ENCODE measurements at places on chromosomes 16 and 17.
A peak's percentile ranks its signal among the peaks of the same experiment; 100 is the strongest.

DNA sequence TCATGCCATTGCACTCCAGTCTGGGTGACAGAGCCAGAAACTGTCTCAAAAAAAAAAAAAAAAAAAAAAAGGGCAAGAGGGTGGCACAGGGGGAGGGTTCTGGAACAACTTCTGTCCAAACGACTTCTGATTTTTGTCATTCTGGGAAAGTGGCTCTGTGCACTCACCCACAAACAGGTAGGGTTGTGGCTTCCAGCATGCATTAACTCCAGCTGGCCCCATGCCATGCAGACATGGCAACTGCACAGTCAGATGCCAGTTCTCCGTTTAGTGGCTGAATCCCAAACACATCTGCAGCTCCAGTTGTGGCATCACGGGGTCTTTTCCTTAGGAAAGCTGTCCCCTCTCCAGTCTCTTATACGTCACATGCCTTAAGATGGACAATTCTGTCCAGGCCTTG lies 30.3 kb downstream of the B4GALNT2 start:
- DNase-seq: no peak

DNA sequence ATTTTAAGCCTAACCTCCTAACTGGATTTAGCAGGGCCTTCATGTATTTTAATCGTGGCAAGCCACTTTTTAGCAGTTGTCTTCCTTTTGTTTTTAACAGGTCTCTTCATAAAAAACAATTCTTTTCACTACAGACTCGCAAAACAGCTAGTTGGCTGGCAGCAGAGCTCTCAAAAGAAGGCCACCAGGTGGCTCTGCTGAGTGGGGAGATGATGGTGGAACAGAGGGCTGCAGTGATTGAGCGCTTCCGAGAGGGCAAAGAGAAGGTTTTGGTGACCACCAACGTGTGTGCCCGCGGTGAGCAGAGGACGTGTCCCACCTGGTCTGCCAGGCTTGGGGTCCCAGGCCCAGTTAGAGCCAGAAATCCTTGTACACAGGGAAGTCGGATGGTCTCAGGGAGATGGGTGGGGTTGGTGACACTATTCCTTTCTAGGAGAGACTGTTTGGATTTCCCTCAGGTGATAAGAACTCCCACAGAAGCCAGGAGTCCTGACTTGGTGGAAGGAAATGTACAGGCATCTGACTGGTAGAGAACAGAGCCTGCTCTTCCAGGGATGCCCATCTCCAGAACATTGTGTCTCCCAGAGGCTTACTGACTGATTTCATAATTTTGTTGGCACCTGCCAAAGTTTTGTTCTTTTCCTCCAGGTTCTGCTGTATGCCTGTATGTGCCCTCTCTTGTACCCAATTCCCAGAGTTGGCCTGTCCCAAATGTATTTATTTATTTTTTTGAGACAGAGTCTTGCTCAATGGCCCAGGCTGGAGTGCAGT lies 14.9 kb upstream of the DDX19A start:
- DNase-seq: peak; percentile 3

GRCh38 chr17:16027708-16028584 lies 28.3 kb downstream of the TTC19 start:
- no peak for DNase-seq

GRCh38 chr16:88569614-88569984 lies 604 bp upstream of the ZC3H18 start:
- DNase-seq: no peak

DNA sequence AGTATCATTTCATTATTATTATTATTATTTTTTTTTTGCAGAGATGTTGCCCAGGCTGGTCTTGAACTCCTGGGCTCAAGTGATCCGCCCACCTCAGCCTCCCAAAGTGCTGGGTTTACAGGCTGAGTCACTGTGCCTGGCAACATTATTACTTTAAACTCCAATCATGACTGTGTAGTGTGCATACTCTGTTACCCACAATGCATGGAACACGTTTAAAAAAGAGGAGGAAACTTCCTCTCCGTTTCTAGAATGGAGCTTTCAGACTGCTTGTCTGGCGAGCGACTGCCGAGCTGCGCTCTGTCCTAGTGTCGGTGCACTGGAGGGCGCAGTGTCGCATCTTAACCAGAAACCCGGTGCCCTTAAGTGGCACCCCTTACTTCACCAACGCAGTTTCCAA lies 22.1 kb upstream of the FASN start:
- DNase-seq: no peak

- DNase-seq: no peak
These were observed 266.7 kb downstream of the ENGASE start for GRCh38 chr17:79341222-79341780.

GRCh38 chr17:31296142-31296541 lies 897 bp downstream of the OMG start:
- no peak for DNase-seq

- no peak for DNase-seq
These were observed 13.8 kb downstream of the THRA start for GRCh38 chr17:40076591-40076990.

GRCh38 chr17:56887552-56888467 lies 26.0 kb downstream of the TRIM25 start:
- DNase-seq: no peak

- DNase-seq: no peak
These were observed 15.9 kb downstream of the KPNB1 start for GRCh38 chr17:47665655-47666054.

GRCh38 chr16:89476811-89477261 lies 13.5 kb downstream of the ANKRD11 start:
- DNase-seq: no peak

- no peak for DNase-seq
These were observed 15.5 kb downstream of the UTS2R start for GRCh38 chr17:82386881-82387704.

DNA sequence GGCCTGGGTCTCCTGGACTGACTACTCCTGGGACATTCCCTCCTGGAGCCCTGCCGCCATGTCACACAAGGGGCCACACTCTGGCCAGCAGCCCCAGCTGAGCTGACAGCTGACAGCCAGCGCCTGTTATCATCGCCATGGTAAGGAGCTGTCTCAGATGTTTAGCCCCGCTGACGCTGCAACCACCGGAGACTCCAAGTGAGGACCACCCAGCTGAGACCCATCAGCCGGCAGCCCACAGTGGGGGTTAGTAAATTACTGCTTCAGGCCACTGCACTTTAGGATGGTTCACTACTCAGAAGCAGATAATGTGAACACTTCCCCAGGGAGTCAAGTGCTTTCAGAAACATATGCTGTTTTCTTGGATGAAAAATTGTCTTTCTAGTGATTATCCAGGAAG lies 14.6 kb upstream of the SPHK1 start:
- no peak for DNase-seq

- DNase-seq: no peak
These were observed 81.4 kb downstream of the XYLT1 start for GRCh38 chr16:17389384-17389783.

DNA sequence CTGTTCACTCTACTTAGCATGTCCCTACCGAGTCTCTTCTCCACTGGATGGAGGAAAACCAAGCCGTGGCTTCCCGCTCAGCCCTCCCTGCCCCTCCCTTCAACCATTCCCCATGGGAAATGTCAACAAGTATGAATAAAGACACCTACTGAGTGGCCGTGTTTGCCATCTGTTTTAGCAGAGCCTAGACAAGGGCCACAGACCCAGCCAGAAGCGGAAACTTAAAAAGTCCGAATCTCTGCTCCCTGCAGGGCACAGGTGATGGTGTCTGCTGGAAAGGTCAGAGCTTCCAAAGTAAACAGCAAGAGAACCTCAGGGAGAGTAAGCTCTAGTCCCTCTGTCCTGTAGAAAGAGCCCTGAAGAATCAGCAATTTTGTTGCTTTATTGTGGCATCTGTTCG lies 2.8 kb upstream of the LPCAT2 start:
- DNase-seq: no peak

DNA sequence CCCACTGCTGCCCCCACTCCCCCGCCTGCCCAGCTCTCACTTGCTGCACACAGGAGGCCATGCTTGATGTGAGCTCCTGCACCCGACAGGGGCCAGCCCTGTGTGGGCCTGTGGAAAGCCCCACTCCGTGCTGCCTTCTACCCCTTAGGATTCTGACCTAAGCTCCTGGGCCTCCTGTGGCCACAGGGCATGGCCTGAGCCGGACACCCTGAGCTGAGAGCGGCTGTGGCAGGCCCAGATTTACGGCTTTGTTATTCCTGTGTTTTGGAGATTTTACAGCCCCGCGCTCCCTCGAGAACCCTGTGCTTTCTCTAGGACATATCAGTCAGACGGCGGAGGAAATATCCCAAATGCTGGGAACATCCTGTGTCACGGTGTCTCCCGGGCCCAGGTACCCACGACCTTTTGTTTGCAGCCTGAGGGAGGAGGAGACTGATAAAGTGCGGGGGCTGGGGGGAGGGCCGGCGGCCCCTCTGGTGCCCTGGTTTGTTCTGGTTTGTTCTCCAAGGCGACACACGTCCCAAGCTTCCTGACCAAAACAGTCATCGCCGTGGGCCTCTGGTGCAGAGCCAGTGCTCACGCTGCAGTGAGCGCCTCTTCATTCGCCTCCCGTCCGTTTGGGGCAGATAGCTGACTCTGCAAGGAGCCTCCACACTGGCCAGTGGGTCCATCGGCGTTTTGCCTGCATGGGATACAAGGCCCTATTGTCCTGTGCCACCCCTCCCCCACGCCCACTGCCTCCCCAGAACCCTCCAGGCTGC lies 363.4 kb downstream of the C16orf95 start:
- no peak for DNase-seq

DNA sequence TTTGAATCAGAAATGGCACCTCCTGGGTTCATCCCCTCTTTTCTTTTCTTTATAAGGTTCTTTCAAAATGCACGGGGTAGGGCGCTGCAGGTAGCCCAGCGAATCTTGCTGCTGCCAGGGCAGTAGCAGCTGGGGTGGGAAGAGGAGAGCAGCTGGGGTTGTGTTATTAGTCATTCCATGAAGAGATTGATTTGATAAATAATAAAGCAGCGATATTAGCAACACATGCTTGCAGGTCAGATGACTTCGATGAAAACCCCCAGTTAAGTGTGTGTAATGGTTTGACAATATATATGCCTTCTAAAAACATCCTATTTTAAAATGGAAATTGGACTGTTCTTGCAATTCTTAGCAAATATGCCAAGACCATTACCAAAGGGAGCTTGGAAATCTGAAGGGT lies 200.7 kb downstream of the CCDC182 start:
- DNase-seq: no peak

DNA sequence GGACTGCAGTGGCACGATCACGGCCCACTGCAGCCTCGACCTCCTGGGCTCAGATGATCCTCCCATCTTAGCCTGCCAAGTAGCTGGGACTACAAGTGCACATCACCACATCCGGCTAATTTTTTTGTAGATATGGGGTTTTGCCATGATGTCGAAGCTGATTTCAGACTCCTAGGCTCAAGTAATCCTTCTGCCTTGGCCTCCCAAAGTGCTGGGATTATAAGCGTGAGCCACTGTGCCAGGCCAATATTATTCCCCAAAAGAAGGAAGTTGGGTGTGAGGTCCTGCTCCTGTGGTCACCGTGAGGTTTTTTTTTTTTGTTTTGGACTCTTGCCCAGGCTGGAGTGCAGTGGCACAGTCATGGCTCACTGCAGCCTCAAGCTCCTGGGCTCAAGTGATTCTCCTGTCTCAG lies 1.5 kb downstream of the AMZ2 start:
- no peak for DNase-seq

GRCh38 chr17:78137392-78138203 lies 7.0 kb downstream of the TMC8 start:
- DNase-seq: no peak

DNA sequence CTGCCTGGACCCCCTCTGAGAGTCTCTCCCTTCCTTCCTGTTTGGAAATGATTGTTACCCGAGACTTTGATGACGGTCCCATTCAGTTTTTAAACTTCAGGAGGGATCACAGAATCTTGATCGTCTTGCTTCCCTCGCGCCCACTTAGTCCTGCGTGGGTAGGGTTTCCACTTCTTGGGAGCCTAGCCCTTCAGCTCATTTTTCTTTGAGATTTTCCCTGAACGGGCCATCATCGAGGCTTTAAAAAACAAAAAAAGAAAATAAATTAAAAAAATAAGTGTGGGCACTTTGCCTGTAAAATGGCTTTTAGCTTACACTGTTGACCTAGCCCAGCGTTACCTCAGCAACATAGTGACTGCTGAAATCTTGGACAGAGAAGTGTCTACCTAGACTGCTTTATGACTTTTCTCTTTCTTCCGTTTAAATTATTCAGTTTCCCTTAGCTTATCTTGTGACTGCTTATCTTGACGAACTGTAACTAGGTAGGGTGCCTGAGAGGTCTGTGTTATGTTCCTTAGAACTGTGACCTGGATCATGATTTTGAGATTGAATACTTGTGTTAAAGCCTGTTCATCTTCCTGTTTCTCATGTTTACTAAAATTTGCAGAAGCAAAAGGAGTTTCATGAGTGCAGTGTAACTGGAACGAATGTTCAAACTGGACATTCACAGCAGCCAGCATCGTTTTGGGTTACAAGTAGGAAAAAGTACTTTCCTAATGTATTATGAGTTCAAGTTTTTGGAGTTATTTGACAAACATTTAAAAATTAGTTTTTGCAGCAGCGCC lies 874 bp downstream of the WWP2 start:
- DNase-seq: no peak

DNA sequence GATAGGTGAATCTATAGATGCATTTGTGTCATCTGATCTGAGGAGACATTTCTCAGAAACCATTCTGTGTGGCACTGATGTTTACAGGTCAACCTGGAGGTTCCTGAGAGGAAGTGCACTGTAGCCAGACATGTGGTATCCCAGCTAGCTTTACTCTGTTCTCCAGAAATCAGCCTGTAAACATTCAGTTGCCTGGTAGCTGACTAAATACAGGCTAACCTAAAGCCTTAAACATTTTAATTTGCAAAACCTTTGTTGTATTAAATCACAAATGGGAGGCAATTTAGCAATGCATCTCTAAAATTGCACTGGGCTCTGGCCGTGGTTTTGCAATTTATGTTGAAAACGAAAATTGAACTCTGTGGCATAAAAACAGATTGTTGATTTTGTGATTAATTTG lies 207.6 kb downstream of the FTO start:
- no peak for DNase-seq

GRCh38 chr16:69741519-69741918 lies 13.2 kb downstream of the NOB1 start:
- no peak for DNase-seq

DNA sequence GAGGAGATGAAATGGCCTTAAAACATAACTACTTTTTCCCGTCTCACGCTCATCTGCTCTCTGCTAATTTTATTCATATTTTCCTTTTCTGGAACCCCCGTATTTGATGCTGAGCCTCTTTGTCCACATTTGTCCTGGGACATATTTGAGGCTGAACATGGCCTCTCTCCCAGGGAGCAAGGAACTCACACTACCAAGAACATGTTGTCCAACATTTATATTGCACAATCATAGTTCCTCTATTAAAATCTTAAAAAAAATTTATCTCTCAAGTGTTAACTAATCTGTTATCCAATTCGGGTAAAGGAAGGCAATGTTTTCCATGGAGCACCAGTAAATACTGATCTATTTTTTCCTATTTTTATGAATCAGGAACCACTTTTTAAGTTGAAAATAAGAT lies 60.2 kb downstream of the CMC2 start:
- no peak for DNase-seq

- DNase-seq: no peak
These were observed 1.9 kb upstream of the STUB1 start for GRCh38 chr16:678209-678857.
